ENCODE measurements at places on chromosomes 5 and 9.
A peak's percentile ranks its signal among the peaks of the same experiment; 100 is the strongest.

- DNase-seq = peak; percentile 73
Measured at GRCh38 chr5:91469517-91470165, 86.5 kb upstream of the ARRDC3 start.

- DNase-seq = peak; percentile 36
Measured at GRCh38 chr9:134738869-134739659, 97.5 kb downstream of the COL5A1 start.

DNA sequence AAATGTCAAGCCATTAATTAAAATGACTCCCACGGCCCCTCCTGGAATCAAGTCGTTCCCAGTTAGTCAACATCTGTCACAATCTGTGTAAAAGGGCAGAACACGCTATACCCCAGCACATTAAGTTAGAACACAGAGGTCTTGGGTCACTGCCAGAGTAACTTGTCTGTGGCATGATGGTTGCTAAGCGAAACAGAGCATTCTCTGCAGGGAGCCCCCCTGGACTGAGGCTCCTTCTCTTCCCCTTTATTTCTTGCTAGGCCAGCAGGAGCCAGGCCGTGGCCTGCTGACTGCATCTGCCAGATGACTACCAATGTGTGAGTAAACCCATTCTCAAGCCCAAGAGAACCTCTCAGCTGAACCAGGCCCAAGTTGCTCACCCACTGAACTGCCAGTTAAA lies 51.9 kb upstream of the ZBED3 start:
- DNase-seq = no peak

GRCh38 chr5:479566-480319 lies 36.8 kb downstream of the EXOC3 start:
- DNase-seq = no peak

DNA sequence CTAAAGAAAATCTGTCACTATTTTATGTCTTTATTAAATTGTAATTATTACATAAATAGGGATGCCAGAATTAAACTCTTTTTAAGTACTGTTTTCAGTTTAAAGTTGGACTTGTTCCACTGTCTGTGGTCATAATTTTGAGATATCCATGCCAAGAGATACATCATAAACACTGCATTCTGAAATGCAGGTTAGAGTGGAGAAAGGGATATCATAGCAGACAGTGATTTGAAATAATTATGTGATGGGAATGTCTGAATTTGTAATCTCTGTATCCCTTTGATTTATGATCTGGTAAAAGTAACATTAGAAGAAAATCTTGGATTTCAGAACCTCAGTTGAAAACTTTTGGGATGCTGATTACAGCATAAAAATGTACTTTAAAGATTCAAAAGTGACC lies 222.1 kb downstream of the GOLPH3 start:
- no peak for DNase-seq

DNA sequence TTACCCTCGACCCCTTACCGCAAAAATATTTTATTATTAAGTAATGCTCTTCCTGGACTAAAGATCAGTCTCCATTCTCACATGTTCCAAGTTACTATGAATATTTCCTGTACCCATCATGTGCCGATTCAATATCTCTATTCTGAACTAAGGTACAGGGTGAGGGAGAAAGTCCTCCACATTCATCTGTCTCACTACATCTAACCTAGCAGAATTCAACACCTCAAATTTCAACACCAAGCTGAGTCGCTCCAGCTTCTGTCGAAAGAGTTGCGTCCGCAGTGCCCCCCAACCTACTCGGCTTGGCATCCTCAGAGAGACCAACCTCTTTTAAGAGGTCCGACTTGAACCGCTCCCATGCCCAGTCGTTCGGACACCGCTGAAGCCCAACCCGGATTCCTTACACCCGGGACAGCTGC lies 1.0 kb downstream of the CERT1 start:
- DNase-seq = peak; percentile 43

GRCh38 chr5:43833961-43834360 lies 231.0 kb downstream of the NNT start:
- no peak for DNase-seq

GRCh38 chr9:71816916-71817451 lies 48.7 kb upstream of the CEMIP2 start:
- no peak for DNase-seq

DNA sequence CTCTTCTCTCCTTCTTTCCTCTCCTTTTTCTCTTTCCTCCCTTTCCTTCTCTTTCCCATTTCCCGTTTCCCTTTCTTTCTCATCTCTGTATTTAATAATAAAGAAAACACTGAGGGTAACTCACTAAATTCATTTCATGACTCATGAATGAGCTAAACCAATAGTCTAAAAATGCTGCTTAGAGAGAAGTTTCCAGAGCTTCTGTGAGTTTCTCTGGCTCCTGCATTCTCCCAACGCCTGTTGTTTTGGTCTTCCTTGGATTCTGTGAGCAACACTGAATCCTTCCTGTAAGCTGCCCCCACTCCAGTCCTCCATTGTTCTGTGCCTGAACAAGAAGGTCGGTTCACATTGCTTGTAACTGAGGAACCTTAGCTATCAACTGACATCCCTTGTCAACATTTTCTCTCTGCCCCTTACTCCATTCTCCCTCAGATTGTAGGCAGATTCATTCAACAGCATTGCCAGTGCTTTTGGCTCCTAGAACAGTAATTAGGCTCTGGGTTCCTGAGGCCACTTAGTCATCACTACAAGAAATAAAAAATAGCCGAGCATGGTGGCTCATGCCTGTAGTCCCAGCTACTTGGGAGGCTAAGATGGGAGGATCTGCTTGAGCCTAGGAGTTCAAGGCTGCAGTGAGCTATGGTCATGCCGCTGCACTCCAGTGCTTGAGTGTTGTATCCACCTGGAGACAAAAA lies 237.7 kb upstream of the KLF4 start:
- no peak for DNase-seq

- no peak for DNase-seq
Measured at GRCh38 chr5:44542470-44542869, 153.2 kb upstream of the FGF10 start.

DNA sequence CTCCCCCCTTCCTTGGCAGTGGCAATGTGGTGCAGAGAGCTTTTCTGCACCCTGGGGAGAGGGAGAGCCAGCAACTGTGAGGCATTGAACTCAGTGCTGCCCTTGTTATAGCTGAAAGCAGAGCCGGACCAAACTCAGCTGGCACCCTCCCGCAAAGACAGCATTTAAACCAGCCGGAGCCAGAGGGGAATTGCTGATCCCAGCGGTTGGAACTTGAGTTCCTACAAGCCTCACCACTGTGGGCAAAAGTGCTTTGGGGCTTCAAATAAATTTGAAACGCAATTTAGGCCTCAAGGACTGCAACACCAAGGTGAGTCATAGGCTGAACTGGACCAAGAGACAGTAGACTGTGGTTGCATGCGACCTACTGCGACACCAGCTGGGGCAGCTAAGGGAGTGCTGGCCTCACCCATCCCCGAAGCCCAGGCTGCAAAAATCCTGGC lies 207.6 kb upstream of the CDKN2B start:
- DNase-seq = no peak

DNA sequence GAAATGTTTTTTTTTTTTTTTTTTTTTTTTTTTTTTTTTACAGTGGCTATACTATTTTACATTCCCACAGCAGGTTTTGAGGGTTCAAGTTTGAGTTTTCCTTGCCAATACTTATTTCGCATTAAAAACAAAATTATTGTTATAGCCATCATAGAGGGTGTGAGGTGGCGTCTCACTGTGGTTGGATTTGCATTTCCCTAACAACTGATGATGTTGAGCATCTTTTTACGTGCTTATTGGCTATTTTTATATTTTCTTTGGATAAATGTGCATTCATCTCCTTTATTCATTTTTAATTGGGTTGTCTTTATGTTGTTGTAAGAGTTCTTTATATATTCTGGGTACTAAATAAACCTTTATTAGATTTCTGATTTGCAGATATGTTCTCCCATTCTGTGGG lies 18.9 kb upstream of the UBLCP1 start:
- no peak for DNase-seq

GRCh38 chr5:176561259-176561658 lies 12.1 kb downstream of the CDHR2 start:
- DNase-seq = no peak

DNA sequence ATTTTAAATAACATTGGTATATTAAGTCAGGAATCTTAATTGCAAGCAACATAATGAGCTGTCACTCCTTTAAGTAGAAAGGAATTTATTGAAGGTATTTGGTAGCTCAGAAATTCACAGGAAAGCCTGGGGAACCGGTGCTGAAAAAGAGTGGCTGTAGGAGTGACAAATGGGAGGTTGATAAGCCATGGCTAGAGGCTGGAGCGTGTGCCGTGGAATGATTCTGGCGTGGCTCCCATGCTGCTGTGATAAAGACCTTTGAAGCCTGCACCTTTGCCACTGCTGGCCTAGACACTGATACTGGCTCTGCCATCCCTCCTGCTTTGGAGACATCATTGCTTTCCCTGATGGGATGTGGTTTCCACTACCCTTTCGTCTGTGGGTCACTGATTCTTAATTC lies 65.7 kb upstream of the ATG10 start:
- DNase-seq = no peak

- DNase-seq = no peak
Measured at GRCh38 chr5:172142709-172143215, 45.3 kb downstream of the STK10 start.

DNA sequence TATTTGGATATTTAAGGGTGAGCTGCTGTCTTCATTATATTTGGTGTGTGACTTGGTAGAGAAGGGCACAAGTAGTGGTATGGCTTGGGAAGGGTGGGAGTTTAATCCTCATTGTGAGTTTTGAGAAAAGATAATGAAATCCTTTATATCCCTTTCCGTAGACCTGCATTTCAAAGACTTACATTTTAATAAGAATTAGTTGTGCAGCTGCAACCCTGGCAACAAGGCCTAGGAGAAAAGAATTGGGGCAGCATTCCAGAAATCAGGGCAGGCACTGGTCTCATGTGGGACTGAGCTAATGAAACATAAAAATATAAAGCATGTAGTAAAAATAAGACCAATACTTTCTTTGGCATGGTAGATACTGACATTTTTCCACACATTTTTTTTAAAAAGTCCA lies 60.5 kb downstream of the CDC42SE2 start:
- no peak for DNase-seq
